ENCODE measurements at places on chromosomes 4 and X.

DNA sequence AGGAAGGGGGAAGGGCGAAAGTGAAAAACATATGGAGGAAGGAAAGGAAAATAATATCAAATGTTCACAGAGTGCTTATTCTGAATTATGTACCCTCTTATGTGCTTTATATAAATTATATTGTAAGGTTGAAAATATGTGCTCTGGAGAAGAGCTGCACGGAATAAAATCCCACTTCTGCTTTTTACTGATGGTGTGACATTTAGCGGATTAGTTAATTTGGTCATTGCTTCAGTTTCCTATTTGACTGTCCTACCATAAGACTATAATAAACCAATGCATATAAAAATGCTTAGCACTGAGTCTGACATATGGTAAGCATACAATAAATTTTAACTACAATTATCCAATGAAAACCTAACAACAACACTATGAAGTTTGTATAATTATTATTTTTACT lies 86.2 kb downstream of the NPFFR2 start:
- no peak for DNase-seq

DNA sequence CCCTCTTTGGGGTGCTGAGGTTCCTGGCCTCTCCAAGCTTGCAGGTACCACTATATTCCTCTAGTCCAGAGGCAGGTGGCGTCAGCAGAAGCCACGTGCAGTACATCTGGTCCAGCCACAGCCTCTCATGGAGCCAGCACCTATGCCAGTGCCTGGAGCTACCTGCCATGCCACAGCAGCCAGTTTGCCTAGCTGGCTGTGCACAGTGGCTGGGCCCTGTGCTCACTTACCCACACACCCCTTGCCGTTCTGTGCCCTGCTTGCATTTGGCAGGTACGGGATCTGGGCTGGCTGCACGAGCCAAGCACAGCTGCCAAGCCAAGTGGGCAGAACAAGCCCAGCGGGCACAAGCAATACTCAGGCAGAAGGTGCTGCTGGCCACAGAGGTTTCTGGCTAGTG lies 601.1 kb downstream of the EPHA5 start:
- DNase-seq: no peak

- DNase-seq: no peak
Measured at GRCh38 chr4:16745009-16745635, 153.3 kb downstream of the LDB2 start.

DNA sequence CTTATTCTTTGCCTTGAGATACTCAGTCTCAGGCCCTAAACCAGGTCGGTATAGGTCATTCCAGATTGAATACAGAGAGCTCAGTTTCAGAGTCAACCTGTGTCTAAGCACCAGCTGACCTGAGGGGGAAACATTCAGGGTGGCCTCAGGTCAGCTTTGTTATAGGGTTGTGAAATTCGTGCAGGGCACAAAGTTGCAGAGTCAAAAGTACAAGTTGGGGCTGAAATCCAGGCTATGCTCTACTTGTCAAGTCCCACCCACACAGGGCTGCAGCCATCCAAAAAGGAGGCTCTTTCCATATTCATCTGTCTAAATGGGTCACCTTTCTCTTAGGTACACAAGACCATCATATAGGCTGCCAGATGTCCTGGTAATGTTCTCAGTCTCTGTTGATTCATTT lies 89.7 kb downstream of the ITIH6 start:
- DNase-seq: no peak

GRCh38 chr4:116070283-116070682 lies 956.9 kb upstream of the NDST4 start:
- DNase-seq: no peak

DNA sequence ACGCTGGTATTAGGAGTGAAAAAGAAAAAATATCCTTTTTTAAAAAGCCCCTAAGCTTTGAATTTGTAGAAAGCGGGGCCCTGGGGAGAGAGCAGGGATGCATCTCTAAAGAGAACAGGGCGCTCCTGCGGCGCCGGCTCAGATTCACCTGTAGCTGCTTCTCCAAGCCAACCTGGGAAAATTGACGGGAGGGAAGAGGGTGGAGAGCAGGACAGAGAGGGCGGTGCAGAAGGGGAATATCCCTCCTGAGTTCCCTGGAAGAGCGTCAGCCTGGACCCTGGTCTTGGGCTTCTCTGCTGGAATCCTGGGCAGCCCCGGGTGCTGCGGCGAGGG lies 776 bp upstream of the SOWAHD start:
- DNase-seq: no peak

DNA sequence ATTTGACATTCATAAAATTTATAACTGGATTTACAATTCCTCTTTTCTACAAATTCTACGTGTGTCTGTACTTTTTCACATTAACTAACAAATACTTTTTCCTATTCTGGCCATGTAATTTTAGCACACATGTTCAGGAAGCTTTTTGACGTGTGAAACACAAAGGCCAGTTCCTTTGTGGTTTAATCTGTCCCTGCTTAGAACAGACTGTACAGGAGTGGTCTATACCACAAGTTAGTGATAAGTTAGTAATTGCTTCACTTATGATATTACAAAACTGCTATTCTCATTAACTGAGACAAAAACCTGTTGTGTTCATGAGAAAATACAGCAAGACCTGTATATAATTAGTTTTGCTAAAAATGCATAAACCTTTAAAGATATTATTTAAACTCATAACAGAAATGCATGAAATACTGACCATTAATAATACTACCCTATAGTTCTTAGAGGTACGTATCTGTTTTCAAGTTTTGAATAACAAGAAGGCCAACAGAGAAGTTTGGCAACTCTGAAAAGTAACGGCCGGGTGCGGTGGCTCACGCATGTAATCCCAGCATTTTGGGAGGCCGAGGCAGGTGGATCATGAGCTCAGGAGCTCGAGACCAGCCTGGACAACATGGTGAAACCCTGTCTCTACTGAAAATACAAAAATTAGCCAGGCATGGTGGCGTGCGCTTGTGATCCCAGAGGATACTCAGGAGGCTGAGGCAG lies 13.7 kb upstream of the AREG start:
- no peak for DNase-seq

GRCh38 chr4:93289241-93289640 lies 539.3 kb upstream of the ATOH1 start:
- no peak for DNase-seq

DNA sequence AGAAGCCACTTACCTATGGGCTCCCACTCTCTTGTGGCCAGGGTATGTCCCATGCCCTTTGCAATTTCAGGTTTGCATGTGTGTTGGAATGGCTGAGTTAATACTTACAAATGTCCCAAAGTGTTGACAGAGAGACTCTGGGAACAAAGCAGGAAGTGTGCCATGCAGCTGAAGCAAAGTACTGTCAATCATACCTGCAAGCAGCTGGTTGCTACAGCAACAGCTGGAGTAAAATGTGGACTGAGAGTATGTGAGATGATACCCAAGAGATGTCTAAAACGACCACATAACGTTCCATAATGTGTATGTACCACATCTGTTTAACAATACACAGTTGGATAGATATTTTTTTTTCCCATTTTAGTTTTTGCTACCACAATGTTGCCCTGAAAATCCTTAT lies 82.8 kb upstream of the CAMK2D start:
- no peak for DNase-seq

DNA sequence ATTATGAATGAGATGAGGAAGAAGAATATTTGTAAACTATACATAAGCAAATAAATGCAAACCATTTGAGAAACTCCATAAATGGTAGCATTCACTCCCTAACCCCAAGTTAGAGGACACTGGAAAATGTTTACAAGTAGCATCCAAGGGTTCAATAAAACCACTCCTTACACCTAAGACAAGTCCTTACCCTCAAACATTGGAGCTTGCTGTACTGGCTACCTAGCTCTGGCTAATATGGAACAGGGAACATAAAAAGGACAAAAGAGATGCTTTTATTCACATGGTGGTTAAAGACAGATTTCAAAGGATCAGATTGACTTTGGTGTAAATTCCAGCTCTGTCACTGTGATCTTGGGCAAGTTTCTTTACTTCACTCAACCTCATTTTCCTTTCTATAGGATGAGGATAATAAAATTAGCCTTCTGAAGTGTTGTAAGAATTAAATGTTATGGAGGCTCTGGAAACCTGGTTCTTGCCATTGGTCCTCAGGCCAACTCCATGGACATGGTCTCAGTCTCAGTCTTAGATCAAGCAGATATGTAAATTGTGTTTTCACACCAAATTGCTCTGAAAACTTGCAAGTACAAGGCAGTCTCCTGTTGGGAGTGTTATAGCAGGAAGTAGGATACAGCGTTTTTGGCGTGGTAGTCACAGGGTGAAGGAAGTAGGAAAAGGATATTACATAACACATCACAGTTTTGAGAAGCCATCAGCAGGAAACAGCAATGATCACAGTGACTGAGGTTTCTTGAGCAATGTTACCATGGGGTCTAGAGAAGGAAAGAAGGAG lies 3.3 kb downstream of the CXCL1 start:
- DNase-seq: no peak

- DNase-seq: no peak
Measured at GRCh38 chr4:72031868-72032608, at the start of gene NPFFR2. NPFFR2 (plus strand) TSS chr4:72032000; CDS start chr4:72128592, 96,592 bp downstream.

GRCh38 chr4:123244137-123244536 lies 152.5 kb upstream of the SPRY1 start:
- DNase-seq: no peak

- no peak for DNase-seq
Measured at GRCh38 chr4:105153749-105154148, 7.1 kb downstream of the TET2 start.

GRCh38 chr4:34009951-34010350 lies 2234.4 kb downstream of the ARAP2 start:
- no peak for DNase-seq

GRCh38 chrX:141814213-141814857 lies 23.8 kb upstream of the MAGEC3 start:
- no peak for DNase-seq

DNA sequence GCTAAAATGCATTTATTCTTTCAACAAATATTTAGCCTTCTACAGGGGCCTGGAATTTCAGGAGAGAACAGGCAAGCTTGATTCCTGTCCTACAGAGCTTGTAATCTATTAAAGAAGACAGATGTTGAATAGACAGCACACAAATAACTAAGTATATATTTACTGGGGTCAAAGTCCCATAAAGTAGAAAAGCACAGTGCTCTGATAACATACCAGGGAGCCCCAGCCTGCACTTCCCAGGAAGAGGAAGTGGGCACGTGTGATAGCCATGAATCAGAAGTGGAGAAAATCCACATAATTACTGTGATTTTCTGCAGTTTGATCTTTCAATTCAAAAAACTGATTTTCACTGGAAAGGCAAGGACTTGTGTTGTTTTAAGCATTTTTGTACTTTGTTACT lies 129.1 kb downstream of the EGF start:
- no peak for DNase-seq

GRCh38 chr4:145480257-145480656 lies 1.4 kb upstream of the SMAD1 start:
- no peak for DNase-seq

DNA sequence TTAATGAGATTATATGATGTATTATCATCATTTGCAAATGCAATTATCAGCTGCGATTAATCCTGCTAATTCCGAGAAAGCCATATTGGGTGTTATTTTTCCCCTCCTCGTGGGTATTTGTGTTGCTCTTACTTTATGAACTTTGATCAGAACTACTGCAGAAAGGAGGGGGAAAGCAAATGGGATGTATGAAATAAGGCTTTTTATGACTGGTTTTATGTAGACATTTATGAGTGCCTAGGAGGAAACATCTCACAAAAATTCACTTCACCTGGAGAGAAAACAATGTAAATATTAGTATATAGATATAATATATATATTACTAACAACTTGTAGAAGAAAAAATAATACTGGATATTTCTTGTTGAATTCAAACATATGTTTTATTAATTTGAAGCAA lies 214.4 kb downstream of the TEX13A start:
- no peak for DNase-seq

DNA sequence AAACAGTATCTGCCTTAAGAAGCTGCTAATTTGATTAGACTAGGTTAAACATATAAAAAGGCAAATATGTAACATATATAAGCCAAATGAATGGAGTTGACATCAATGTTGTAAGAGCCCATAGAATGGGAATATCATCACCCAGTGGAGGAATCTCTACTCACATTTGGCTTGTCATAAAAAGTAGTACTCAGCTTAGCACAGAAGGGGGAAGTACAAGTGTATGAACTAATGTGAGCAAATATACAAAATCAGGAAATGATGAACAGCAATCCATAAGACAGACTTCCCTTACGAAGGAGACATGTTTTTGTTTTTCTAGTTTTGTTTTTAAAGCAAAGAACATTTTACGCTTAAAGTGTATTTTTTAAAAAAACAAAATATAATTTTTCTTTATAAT lies 74.9 kb downstream of the MAB21L2 start:
- DNase-seq: no peak

- DNase-seq: no peak
Measured at GRCh38 chrX:99184153-99184552, 1225.9 kb downstream of the PCDH19 start.

DNA sequence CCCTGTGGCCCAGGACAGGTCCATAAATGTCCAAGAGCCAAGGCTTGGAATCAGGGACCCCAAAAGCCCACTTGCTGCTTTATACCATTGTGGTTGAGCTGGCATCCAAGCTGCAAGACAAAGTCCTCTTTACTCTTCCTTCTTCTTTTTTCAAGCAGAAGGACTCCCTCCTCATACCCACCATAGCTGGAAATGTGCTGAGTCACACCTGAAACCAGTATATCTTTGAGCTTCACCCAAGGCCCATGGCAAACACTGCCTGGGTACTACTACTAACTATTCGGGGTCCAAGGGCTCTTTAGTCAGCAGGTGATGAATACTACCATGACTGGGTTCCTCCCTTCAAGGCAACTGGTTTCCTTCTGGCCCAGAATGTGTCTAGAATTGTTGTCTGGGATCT lies 37.3 kb upstream of the NMU start:
- no peak for DNase-seq

DNA sequence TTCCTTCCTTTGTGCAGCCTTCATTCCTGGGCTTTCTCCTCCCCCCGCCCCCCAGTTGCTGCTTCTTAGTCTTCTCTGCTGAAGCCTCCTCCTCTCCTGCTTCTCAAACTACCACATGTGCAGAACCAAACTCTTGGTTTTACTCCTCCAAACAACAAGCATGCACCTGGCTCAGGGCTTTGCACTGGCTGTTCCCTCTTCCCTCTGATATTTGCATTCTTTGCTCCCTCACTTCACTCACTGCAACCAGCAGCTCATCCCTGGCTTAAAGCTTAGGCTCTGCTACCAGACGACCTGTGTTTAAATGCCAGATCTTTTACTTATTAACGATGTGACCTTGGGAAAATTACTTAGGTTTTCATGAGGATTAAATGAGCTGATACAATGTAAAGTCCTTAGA lies 51.4 kb downstream of the MED28 start:
- DNase-seq: no peak

DNA sequence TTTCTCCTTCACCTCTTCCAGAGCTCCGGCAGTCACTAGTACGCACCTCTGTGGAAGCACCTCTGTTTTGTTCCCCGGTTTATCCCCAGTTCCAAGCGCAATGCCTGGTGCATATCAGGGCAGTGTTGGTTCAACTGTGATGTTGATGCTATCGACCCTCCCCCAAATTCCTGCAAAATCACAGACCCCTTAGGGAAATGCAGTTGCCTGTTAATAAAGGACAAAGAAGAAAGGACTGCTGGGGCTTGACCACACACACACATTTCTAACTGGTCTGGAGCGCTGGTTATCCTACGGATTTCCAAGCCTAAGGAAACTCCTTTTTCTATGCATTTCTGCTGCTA lies 530 bp upstream of the NMU start:
- DNase-seq: no peak

- no peak for DNase-seq
Measured at GRCh38 chr4:13766761-13767540, 139.4 kb upstream of the BOD1L1 start.

GRCh38 chrX:6777238-6778002 lies 242.5 kb upstream of the VCX3A start:
- no peak for DNase-seq

- no peak for DNase-seq
Measured at GRCh38 chrX:110046971-110047370, 44.1 kb downstream of the TMEM164 start.
